ENCODE measurements at places on chromosomes 7 and 10. TPM values are rescaled to one million over a fixed set of nuclear protein-coding genes. Genes with fewer than 3 reads are reported as not detected.

Gene LSM8
- 22.7 TPM for total RNA-seq

Gene TMEM273
- total RNA-seq = 23.7 TPM

Gene STAG3
- 2.8 TPM for total RNA-seq

Gene PTPRN2
- total RNA-seq = 5.1 TPM

Gene AQP1
- total RNA-seq = 497 TPM

Gene FGFR2
- total RNA-seq = 55.8 TPM

Gene LOXL4
- total RNA-seq = 3.9 TPM

Gene CPVL
- total RNA-seq = 19.9 TPM

Gene WEE2
- total RNA-seq = not detected

Gene UPK3BL1
- total RNA-seq = 21.3 TPM

Gene ADRA2A
- total RNA-seq = 4.9 TPM

Gene FAM107B
- total RNA-seq = 80.6 TPM

Gene CYP3A7
- total RNA-seq = 1.0 TPM

Gene PPA1
- 147 TPM for total RNA-seq

Gene TOMM7
- total RNA-seq = 112 TPM

Gene IFIT1B
- not detected for total RNA-seq

Gene GFRA1
- under 0.01 TPM for total RNA-seq

Gene CYP2C8
- 0.67 TPM for total RNA-seq

Gene SPDYE16
- not detected for total RNA-seq

Gene TACC2
- total RNA-seq = 688 TPM

Gene HMX2
- total RNA-seq = not detected

Gene CALCR
- total RNA-seq = not detected

Gene TEX47
- total RNA-seq = not detected

Gene TAS2R3
- total RNA-seq = 1.5 TPM

Gene ABCB4
- total RNA-seq = not detected

Gene PALD1
- total RNA-seq = 8.9 TPM

All from upper lobe of left lung (tissue), 6 donors.